Muscle of arm (tissue), 14 donors: ENCODE measurements at places on chromosomes 12 and 14. TPM values are rescaled to one million over a fixed set of nuclear protein-coding genes. Genes with fewer than 3 reads are reported as not detected.

DNA sequence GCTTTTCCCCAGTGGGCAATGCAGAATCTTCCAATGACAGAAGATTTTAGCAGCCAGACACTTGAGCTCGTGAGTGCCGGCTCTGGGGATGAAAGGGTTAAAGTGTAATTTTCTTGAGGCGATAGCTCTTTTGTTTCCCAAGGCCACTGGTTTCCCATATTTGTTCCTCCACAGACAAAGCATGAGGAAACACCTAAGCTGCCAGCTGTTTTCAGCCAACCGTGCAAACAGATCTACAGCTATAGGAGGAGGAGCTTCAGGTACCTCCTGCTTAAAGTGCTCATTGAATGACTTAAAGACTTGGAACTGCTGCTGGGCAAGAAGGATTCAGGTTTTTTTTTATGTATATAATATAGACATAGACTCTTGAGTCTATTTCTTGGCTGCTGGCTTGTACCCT lies 1311.5 kb downstream of the TMEM121 start:
- no peak for DNase-seq

GRCh38 chr12:78055545-78055944 lies 224.9 kb downstream of the NAV3 start:
- DNase-seq, result no peak

GRCh38 chr14:89851106-89851505 lies 103.4 kb downstream of the EFCAB11 start:
- DNase-seq, result no peak

DNA sequence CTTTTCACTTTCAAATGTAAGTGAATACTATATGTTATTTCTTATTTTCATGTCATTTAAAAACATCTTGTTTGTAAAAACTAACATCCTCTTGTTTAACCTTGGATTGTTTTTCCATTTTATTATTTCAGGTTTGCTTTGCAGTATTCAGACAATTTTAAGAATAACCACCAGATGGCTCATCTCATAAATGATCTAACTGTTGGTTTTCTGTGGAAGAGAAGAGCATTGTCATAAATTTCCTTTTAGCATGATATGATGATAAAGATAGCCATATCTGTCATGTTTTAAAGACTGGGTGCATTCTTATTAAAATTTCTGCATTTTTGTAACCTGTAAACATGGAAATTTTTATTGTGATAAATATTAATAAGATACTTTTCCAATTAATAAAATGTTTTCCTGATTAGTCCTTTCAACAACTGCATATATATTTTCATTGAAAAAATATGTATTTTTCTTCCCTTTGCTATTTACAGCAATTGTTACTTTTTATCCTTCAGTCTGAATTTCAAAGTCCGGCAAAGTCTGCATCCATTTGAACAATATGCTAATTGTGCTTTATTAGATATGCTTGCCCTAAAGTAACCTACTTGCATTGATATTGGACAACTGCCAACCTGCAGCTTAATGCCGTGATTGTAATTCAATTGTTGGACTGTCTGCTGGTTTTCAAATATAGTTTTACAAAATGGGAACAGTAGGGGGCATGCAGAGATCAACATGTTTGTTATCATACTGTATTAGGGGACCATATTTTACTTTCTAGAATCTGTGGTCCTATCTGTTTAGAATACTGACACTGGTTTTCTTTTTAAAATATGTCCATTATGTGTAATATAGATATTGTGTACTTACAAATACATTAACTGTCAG lies 163.4 kb downstream of the GARIN6 start:
- DNase-seq, result peak; percentile 11

GPRC5D gene
- 0.84 TPM for polyA plus RNA-seq

CCDC175 gene
- polyA plus RNA-seq, result not detected

DNA sequence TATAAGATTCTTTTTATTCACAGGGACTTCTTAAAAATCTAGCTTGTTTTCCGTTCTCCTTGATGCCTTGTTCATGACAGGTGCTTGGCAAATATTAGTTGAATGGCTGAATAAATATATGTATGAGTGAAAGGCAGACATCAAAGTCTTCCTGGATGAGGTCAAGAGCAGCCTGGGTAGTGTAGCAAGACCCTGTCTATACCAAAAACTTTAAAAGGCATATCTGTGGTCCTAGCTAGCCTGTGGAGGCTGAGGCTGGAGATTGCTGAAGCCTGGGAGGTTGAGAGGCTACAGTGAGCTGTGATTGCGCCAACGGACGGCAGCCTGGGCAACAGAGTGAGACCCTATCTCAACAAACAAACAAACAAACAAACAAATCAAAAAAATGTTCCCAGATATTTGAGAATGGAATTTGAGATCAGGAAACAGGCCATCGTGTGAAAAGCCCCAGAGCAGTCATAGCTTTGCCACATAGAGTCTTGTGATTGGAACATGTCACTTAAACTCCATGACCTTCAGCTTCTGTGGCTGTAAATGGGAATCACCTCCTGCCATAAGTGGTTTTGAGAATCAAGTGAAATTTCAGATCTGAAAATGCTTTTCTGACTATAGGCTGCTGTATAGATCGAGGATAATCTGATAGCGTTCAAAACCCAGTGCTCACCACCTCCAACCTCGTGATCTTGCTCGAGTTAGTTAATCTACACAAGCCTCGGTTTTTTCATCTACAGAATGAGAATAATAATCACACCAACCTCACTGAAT lies 64.3 kb downstream of the ZFP36L1 start:
- DNase-seq, result no peak

DNA sequence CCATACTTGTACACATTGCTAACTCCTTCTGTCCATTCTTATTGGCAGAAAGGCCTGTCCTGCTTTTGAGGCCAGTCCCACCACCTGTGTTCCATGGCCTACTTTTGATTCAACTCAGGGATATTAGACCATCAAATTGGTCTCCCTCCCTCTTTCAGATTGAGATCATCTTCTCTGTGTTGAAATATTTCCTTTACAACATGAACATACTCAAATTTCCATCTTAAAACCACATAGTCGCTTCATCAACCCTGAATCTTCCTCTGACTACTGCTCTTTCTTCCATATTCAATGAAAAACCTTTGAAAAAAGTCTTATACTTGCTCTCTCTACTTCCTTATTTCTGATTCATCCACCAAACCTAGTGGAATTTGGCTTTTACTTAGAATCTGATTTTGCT lies 34.9 kb downstream of the TRMT5 start:
- no peak for DNase-seq

DNA sequence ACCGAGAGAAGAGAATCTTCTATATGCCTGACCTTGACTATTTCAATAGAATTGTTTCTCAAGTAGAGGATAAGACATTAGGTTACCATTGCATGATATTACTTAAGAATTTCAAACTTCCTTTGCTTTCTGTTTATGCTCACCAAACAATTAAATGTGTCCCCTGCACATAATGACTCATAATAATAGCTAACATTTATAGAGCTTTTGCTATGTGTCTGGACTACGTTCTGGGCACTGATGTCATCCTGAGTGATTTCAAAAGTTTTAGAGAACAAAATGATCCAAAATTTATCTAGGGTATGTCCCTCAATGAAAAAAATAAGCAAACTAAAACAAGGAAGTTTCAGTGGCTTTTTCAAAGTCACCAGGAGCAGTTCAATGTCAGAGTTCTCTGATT lies 38.8 kb downstream of the SLC15A5 start:
- no peak for DNase-seq

- no peak for DNase-seq
These were observed 115.4 kb upstream of the MYL2 start for GRCh38 chr12:111035578-111036301.

SCNN1A gene
- not detected for polyA plus RNA-seq

ATF7 gene
- polyA plus RNA-seq, result 52.3 TPM

TPH2 gene
- polyA plus RNA-seq, result not detected

KSR2 gene
- 0.03 TPM for polyA plus RNA-seq

KLHL33 gene
- polyA plus RNA-seq, result not detected

DNA sequence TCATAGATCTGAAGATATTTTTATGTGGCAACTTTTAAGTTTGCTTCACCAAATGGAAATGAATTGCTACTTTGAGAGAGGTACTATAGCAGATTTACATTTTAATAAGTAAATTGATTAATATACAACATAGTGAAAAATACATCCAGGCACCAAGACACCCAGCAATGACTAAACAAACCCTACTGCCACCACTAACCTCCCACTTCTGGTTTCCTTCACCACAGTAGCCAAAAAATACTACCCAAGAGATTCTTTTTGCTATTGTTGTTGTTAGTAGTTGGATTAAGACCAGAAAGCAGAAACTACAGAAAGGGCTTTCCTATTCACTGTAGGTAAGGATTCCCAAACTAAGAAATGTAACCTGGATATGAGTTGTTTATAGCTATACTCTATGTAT lies 54.1 kb downstream of the COCH start:
- no peak for DNase-seq

FOXM1 gene
- 32.8 TPM for polyA plus RNA-seq

- DNase-seq, result no peak
These were observed 28.4 kb upstream of the BDKRB2 start for GRCh38 chr14:96176275-96176674.

KRT85 gene
- polyA plus RNA-seq, result not detected

OR6J1 gene
- 0.24 TPM for polyA plus RNA-seq

DNA sequence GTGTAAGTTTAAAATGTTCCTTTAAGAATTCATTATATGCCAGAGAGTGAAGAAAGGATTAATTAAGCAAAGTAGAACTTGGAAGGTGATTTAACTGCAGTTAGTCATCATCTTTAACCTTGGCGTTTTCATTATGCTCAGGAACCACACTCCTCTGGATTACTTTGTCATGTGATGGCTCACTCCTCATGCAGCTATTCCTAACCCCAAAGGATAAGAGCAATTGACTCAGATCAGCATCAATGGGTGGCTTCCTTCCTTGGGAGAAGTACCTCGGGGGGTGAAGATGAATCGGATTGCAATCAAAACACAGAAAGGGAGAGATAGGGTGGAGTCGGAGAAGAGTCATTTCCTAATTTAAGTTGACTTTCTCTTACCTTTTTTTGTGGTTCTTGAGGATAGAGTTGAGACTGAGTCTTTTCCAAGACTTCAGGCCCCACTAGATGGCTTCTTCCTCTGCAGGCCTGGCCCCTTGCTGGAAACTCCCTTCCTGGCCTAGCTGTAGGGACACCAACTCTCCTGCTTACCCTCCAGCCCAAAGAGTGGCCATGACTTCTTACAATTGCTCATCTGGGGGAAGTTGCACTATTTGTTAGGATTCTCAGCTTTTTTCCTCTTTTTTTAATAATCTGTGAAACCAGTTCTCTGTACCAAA lies 238.6 kb upstream of the DDHD1 start:
- DNase-seq, result no peak

GRCh38 chr12:19654650-19655376 lies 215.5 kb downstream of the AEBP2 start:
- DNase-seq, result no peak

DNA sequence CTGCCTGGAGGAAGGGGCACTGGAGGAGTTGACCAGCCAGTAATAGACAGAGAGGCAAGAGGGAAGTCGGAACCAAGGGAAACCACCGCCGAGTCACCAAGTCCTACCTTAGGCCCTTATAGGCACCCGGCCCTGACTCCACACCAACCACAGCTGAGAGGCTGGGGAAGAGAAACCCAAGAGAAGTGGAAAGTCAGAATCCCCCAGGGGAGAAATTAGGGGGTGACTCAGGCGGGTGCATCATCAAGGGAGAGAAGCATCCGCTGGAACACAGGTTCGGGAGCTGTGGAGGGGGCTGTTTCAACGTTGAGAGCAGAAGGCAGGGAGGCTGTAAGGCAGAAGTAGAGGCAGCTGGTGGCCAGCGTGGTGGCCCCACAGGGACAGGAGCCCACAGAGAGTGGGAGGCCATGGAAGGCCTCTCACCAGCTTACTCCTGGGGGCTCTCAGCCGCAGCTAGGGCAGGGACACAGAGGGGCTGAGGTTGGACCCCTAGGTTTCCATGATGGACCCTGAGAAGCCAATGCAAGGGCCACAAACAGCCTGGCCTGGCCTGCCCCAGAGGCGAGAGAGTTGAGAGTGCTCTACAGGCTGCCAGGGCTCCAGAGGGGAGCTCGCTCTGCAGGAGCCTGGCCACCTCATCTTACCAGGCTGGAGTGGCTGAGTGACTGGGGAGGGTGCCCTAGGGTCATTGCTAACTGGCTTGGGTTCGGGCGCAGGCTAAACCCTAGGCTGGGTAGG lies 1.4 kb upstream of the TRMT61A start:
- no peak for DNase-seq

CCDC88C gene
- polyA plus RNA-seq, result 30.9 TPM

- DNase-seq, result peak; percentile 32
These were observed 369.6 kb downstream of the ATP23 start for GRCh38 chr12:58310809-58311622.

- DNase-seq, result no peak
These were observed 18.5 kb upstream of the HSP90AA1 start for GRCh38 chr14:102105369-102105768.

- no peak for DNase-seq
These were observed 232.9 kb downstream of the PCNX1 start for GRCh38 chr14:71140157-71140556.

AMDHD1 gene
- polyA plus RNA-seq, result not detected

CEBPE gene
- not detected for polyA plus RNA-seq

GRCh38 chr12:32603858-32604257 lies 75.2 kb upstream of the DNM1L start:
- no peak for DNase-seq

PPP1R3E gene
- 12.4 TPM for polyA plus RNA-seq

DNA sequence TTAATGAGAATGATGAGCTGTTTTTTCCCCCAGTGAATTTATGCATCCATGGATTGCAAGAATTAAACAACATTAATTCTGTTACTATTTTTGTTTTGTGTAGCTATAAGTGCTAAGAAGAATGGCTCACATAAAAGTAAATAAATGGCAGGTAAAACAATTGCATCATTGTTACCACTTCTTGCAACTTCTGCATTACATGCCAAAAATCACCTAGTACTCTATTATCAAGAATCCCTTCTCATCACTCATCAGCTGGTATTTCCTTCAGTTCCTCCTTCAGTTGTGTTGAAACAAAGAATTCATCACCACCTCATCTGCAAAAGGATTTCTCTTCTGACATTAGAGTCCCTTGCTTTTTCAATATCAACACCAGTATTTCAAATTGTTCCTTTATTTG lies 773 bp downstream of the A2M start:
- no peak for DNase-seq
